ENCODE measurements at places on chromosomes 12 and 14.

GRCh38 chr12:46356655-46357437, 15.7 kb downstream of the SLC38A2 start:
- DNase-seq, result no peak

DNA sequence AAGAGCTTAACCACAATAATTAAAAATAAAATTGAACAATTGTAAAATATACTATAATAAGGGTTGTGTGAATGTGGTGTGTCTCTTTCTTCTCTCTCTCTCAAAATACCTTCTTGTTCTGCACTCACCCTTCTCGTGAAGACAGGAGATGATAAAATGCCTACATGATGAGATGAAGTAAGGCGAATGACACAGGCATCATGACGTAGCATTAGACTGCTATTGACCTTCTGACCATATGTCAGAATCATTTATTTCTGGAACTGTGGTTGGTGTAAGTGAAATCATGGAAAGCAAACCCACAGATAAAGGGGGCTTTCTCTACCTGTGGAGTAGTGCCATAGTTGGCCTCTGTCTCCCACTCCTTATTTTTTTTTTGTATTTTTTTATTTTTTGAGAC, 37.8 kb upstream of the NUAK1 start:
- no peak for DNase-seq

GRCh38 chr14:20215196-20215595, 8.3 kb upstream of the OR11H6 start:
- no peak for DNase-seq

DNA sequence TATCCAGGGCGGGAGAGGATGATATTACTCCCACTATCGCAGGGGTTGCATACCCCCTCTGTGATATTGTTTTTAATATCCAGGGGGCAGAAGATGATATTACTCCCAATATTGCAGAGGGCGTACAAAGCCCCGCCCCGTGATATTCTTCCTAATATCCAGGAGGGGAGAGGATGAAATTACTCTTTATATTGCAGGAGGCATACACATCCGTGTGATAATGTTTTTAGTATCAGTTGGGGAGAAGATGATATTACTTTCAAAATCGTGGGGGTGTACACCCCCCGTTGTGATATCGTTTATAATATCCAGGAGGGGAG, 52.9 kb upstream of the OXA1L start:
- DNase-seq, result no peak

DNA sequence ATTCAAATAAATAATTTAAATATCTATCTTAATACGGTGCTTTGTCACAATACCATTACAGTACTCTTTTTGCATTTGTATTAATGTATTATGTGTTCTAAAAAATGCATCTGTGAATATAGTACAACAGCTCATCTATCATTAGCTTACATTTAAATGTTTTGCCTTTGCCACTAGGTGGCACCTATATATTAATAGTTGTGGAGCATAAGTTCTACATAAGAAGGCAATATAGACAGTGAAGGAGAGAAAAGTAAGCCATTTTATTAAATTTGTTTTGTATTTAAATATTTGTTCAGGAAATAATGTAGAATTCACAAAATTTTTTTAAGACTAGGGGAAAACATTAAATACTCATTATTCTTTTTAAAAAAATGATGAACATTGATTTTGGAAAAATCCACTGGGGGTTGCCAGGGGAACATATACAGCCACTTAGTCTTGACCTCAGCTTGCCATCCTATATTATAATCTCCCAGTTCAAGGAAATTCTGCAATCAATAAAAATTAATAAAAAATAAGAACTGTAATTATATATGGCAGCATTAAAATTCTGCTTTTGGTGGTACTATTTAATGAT, 9.8 kb downstream of the CCER1 start:
- no peak for DNase-seq
